ENCODE measurements at places on chromosomes 7 and 10.

GRCh38 chr10:123135415-123136141, at the start of gene HMX3:
Gene HMX3, plus strand, starts transcription at chr10:123135970. Its CDS starts 81 bp downstream, at chr10:123136051.
- DNase-seq: peak; percentile 40

GRCh38 chr7:68393051-68393450, 1205.2 kb upstream of the AUTS2 start:
- no peak for DNase-seq

GRCh38 chr10:90352288-90352687, 505.6 kb downstream of the HTR7 start:
- peak; percentile 17 for DNase-seq

DNA sequence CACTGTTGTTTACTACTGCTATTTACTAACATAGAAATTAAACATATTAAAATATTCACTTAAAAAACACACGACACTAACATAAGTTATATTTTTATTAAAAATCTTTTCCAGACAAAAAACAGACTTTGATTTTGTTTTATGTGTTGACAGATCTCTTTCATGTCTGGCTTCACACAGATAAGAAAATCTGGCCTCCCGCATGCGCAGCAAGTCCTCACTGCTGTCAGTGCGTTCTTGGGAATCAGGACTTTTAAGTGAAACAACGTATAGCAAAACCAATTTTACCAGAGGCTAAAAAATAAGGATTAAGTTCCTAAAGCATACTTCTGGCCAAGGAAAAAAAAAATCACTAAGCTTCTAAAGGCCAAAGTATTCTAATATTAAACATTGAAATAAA, 1.2 kb upstream of the IDI1 start:
- DNase-seq: peak; percentile 15

DNA sequence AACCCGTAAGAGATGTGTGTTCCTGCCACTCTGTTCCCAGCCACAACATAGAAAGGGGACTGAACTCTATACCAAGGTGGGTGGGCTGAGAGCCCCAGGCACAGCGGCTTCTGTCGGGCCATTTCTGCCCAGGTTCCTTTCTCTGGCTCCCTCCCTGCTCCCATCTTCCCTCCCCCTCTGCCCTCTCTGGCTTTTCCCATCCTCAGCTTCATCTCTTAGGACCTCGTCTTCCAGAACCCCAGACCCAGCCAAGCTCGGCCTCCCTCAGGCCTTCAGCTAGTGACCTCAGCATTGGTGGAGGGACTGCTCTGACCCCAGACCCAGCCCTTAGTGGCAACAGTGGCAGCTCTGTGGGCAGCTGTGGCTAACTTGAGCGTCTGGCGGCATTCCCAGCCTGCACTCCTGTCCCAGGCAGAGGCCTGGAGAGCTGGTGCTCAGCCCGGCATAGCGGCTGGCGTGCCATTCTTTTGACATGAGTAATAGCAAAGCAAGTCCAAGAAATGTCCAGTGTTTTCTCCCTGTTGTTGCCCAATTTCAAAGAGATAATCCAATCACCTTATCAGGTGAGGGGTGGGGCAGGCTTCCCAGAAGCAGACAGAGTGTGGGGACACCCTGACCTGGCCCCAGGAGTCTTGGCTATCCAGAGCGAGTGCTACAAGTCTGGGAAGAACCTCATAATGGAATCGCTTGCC, 15.9 kb downstream of the PTPRE start:
- DNase-seq: no peak

GRCh38 chr7:407721-408539, 111.7 kb downstream of the PDGFA start:
- DNase-seq: no peak

DNA sequence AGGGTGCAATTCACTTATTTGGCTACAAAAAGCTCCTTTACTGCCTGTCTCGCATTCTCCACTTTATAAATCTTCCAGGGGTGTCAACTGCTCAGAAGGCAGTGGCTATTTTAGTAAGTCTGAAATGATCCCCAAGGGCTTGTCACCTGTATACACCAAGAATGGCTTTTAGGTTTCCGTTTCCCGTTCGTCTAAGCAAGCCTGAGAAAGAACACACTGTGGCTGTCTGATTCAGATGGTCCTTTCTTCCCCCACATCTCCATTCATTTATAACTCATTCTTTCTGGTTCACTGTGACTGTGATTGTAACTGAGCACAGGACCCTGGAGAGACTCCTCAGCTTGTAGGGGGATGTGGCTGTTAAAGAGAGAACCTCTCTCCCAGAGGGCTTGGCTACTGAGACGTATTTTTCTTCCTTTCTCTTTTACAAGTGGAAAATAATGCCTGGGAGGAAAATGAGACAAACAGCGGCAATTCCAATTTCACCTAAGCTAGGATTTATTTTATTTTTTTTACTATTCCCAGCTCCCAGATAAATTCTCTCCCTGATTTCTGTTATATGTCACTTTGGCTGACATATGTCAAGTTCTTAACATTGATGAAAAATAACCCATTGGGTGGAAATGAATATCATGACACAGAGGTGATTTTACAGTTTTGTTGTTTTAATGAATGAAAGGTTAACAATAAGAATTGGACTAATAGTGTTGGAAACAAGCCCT, 129.3 kb downstream of the FAM107B start:
- DNase-seq: no peak

GRCh38 chr7:2029936-2030335, 202.8 kb downstream of the MAD1L1 start:
- DNase-seq: no peak

DNA sequence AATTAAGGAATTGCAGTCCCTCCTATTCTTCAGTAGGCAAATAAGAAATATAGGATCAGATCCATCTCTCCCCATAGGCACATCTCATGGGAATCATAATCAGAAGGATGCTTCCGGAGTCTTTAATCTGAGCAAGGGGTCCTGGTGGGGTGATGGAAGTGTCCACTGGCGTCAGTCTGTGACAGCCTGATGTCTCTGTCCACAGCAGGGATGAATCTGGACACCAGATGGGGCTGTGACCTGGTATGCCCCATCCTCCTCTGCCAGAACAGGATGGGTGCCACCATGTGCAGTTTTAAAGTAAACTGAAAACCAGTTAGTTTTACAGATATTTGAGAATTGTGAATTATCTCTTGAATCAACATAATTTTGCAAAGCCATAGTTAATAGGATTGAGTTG, 148.7 kb downstream of the C1GALT1 start:
- DNase-seq: no peak

DNA sequence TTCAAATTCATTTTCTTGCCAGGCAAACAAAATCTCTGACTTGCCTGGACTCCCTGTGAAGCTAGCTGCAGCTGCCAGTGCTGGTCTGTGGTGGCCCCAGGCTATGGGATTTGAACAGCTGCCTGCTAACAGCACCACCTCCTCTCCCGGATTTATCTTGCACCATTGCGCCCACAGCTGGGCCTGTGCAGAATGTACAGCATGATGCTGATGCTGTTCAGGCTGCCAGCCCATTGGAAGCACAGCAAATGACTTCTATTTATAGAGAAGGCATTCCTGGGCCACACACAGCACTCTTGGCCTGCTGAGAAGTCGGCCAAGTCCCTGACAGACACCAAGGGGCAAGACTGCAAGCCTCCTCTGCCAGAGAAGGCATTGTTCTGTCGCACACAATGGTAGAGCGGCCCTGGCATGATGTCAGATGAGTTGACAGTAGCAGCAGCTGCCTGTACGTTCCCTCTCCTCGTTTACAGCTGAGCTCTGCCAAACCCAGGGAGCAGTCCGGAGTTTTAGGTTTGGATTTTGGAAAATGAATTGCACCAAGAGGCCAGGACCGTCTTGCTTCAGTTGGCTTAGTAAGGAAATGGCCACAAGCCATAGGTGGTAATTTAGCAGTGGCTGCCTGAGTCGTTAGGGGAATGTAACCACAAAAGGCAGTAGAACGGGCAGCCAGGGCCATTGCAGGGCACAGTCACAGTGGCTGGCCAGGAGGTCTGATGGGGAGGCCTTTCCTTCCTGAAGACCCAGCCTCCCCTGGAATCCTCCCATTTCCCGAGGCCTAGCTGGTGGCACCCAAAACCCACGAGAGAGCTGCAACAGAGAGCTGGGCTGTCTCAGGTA, 38.5 kb downstream of the MTURN start:
- DNase-seq: peak; percentile 68

DNA sequence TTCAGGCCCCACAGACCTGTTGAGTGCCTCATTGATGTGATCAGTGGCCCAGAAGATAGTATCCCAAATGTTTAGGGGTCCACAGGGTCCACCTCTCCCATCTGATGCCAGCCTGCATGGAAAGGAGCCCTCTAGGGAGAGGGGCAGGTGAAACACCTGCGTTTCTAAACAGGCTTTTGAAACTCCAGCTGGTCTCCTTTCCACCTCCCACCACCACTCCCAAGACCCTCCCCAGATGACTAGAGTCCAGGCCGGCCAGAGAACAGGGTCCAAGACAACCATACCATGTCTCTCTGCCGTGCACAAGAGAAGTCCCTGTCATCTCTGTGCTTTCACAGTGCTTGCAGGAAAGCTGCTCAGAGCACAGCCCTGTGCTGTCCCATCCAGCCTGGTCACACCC, 105.0 kb upstream of the NANOS1 start:
- DNase-seq: no peak

DNA sequence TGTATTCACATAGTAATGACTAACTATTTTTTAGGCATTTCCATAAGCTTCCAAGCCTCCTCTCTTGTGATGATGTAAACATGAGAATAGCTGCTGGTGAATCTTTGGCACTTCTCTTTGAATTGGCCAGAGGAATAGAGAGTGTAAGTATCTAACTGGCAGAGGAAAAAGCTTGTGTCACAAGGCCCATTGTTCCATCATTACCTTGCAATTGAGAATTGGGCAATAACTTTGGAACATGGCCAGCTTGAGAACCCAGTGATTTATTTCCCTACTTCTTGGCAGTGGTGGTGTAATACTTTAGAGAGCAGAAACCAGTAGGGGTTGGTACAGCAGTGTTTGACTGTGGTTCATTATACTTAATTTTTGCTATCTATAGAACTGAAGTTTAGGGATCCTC, 12.0 kb downstream of the IFRD1 start:
- peak; percentile 63 for DNase-seq

DNA sequence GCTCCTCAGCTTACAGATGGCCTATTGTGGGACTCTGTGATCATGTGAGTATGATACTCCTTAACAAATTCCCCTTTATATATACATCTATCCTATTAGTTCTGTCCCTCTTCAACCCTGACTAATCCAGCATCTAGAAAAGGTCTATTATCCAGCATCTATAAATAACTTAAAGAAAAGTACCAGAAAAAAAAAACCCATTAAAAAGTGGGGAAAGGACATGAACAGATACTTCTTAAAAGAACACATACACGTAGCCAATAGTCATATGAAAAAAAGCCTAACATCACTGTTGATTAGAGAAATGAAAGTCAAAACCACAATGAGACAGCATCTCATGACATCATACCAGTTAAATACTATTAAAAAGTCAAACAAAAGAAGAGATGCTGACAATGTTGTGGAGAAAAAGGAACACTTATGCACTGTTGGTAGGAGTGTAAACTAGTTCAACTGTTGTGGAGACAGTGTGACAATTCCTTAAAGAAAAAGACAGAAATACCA, 549.5 kb upstream of the GRM3 start:
- no peak for DNase-seq

DNA sequence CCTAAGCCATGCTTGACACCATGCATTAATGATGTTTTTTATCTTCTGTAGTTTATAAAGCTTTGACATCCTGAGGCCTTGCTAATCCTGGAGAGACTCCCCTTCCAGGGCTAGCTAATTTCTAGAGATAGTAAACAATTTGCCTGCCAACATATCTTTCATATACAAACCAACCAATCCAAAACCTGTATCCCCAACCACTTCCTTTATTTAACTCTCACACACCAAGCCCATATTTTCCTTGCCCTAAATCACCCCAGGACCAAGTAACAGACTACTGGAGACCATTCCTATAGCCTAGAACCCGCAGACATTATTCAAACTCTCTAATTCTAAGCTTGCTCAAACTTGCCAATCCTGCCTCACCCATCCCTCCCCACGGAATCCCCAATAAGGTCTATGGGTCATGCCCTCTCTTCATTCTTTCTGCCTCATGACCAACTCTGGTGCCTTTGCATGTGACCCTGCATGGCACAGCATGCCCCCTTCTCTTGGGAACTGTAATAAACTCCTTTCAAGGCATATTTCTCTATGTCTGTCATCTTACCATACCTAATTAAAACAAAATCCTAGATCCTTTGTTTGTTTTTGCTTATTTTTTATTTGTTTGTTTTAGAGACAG, 116.6 kb upstream of the CACUL1 start:
- DNase-seq: no peak

GRCh38 chr7:101586078-101586905, 42.8 kb downstream of the MYL10 start:
- no peak for DNase-seq

DNA sequence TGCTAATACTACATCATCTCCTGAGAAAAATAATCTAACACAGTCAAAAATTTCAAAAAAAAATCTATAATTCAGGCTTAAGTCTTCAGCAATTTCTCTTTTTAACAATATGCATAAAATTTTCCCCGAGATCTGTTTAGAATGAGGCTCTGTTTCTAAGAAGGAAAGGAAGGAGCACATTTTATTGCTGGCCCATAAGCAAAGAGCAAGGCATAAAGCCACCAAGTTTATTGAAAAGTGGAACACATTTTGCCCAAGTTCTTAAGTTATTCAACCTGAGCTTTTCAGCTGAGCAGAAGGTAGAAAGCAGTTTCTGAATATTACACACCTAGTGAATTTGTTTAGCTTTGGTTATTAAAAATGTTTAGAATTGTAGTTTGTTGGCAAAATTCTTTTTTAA, 73.9 kb downstream of the AGMO start:
- DNase-seq: no peak

- no peak for DNase-seq
These were observed 22.3 kb downstream of the MCM10 start for GRCh38 chr10:13183625-13184024.

GRCh38 chr10:122257041-122257440, 14.1 kb upstream of the BTBD16 start:
- DNase-seq: no peak

- DNase-seq: peak; percentile 40
These were observed 506.4 kb downstream of the KCNMA1 start for GRCh38 chr10:77131214-77131613.
